Coronary artery (tissue), 2 donors: ENCODE measurements at places on chromosomes 3 and 15.

DNA sequence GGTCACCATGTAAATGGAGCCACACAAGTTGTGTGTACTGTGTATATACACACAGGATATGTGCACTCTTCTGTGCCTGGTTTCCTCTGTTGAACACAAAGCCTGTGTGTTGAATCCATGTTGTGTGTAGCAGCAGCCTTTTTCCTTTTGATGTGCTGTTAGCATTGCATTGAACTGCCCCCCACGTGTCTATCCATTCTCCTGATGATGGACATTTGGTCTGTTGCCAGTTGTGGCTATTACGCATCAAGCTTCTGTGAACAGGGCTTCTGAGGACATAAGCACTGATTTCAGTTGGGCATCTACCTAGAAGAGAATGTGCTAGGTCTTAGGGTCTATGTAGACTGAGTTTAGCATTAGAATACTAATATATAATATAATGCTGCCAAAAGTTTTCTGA is 77.4 kb downstream of the LSM3 start:
- DNase-seq: no peak

DNA sequence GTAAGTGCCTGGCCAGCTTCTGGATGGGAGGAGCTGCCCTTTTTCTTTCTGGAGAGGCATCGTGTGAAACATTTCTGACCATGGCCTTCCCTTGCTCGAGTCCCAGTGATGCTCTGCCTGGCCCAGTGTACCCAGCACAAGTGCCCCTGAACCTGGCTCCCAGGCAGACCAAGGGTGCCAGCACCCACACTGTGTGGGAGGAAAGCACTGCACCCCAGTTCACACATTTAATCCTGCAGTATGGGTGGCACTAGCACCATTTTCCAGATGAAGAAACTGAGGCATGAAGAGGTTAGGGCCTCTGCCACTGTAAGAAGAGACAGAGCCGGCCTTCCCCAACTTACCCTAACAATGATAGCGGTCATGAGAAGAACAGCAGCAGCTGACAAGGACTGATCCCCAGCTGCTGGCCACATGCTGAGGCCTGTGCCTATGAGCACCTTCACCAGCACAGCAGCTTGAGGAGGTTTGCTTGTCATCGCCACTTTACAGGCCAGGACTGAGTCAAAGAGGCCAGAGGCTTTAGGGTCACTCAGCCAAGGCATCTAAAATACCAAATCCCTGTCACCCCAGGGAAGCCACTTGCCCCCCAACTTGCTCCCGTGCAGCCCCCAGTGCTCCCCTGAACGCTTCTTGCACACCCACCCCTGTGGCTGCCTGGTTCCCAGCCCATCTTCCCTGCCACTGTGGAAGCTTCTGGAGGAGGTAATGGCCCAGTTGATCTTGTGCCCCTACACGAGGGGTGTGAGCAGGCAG is 15.0 kb downstream of the PRR23E start:
- DNase-seq: peak; percentile 45

DNA sequence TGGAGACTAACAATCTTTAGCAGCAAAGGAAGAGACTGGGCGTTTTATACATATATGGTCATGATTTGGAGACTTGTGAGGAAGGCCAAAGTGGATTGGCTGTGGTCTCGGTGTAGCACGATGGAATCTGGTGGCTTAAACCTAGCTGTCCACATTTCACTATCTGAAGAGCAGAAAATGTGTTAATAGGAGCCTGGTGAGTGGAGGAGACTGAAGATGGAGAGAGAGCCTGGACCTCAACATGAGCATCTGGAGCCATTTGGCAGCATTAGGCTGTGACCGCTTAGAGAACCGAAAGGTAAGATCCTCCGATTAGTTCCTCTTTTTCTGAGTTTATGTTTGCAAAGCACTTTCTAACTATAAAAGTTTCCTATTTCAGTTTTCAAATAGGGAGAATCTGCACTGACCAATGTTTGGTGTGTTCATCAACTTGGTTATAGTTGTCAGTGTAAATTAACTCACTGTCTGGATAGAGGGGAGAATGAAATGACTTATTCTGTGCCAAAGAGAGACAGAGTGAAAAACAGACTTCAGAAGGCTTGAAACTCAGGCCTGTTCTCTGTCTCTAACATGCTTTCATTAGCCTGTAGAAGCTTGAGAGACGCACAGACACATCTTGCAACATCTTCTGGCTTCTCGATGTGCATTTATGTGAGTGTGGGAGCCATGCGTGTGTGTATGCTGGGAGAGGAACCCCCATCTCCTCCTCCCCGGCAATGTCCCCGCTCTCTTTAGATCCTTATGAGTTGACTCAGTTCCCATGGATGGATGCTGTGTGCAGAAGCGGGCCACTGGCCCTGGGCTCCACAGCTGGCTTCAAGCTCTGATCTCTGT is 244.7 kb upstream of the TBL1XR1 start:
- no peak for DNase-seq

DNA sequence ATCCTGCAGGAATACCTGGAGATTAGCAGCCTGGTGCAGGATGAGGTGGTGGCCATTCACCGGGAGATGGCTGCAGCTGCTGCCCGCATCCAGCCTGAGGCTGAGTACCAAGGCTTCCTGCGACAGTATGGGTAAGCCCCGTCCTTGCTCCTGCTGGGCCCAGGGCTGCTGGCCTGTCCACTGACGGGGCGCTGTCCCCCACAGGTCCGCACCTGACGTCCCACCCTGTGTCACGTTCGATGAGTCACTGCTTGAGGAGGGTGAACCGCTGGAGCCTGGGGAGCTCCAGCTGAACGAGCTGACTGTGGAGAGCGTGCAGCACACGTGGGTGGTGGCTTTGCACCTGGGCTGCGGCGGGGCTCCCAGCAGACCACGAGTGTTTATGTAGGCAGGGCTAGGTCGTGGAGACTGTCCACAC is 5.0 kb downstream of the FES start:
- no peak for DNase-seq

DNA sequence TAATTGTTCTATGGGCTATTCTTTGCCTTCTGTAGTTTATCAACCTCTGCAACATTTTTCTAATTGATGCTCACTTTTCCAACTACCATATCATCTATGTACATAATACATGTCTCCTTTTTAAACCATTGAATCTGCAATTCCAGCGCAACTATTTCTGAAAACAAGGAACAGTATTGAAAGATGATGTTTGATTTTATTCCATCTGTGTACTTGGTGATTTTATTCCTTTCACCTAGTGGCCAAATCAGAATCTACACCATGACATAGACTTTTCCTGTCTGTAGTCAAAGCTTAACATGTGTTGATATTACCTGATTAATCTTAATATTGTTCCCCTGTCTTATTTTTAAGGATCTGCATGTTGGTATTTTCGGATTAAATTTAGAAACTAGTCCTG is 13.0 kb downstream of the NKTR start:
- DNase-seq: no peak
